Dermis lymphatic vessel endothelial cell (primary cell): ENCODE measurements at places on chromosomes 3 and 15. TPM values are rescaled to one million over a fixed set of nuclear protein-coding genes. Genes with fewer than 3 reads are reported as not detected.

The GOLGA8S gene
- under 0.01 TPM in 2 replicates for total RNA-seq

The ITIH3 gene
- 0.95 and 0.98 TPM in 2 replicates for total RNA-seq

The TEX55 gene
- not detected in 2 replicates for total RNA-seq

The SEMA3F gene
- 13.5 and 14.2 TPM in 2 replicates for total RNA-seq

The C3orf70 gene
- 5.4 and 9.9 TPM in 2 replicates for total RNA-seq

The CCR1 gene
- total RNA-seq: not detected in 2 replicates

The GATM gene
- 0.43 and 0.52 TPM in 2 replicates for total RNA-seq

The ACTC1 gene
- not detected in 2 replicates for total RNA-seq

The CDHR4 gene
- total RNA-seq: not detected in 2 replicates

The ZNF662 gene
- 0.33 and 2.1 TPM in 2 replicates for total RNA-seq
